Lower lobe of right lung (tissue), 2 donors: ENCODE measurements at places on chromosomes 7 and 10.

GRCh38 chr7:44637788-44638594 lies 31.6 kb downstream of the OGDH start:
- DNase-seq: no peak

DNA sequence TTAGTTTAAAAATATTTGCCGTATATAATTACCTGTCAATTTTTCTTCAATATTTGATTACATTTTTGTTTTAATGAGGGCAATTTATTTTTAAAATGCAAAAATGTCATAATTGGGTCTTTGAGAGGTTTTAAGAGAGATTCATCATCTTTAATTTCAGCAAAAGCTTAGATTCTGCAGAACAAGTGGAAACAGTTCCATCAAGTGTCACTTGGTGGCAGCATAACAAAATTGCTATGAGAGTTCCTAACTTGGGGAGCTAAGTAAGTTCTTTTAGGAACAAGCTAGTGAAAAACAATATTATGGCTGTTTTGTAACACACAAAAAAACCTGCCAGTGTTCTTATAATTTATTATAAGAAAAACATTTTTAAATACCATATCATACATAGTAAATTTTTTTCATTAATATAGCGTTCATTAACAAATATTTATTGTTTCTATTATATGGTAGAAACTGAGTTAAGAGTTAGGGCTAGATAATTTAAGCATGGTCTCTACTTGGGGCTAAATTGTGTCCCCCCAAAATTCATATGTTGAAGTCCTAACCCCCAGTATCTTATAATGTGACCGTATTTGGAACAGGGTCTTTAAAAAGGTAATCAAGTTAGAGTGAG lies 155.2 kb downstream of the MAGI2 start:
- no peak for DNase-seq

DNA sequence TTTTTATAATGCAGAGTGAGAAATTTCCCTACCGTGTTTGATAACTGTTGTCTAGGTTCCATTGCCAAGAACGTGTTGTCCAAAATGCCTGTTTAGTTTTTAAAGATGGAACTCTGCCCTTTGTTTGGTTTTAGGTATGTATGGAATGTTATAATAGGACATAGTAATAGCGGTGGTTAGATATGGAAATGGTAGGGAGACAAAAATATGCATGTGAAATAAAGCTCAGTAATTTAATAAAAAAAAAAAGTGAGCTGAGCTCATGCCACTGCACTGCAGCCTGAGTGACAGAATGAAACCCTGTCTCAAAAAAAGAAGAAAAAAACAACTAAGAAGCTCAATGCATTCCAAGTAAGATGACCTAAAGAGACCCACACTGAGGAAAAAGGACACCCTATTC lies 72.9 kb downstream of the ZNF783 start:
- no peak for DNase-seq

DNA sequence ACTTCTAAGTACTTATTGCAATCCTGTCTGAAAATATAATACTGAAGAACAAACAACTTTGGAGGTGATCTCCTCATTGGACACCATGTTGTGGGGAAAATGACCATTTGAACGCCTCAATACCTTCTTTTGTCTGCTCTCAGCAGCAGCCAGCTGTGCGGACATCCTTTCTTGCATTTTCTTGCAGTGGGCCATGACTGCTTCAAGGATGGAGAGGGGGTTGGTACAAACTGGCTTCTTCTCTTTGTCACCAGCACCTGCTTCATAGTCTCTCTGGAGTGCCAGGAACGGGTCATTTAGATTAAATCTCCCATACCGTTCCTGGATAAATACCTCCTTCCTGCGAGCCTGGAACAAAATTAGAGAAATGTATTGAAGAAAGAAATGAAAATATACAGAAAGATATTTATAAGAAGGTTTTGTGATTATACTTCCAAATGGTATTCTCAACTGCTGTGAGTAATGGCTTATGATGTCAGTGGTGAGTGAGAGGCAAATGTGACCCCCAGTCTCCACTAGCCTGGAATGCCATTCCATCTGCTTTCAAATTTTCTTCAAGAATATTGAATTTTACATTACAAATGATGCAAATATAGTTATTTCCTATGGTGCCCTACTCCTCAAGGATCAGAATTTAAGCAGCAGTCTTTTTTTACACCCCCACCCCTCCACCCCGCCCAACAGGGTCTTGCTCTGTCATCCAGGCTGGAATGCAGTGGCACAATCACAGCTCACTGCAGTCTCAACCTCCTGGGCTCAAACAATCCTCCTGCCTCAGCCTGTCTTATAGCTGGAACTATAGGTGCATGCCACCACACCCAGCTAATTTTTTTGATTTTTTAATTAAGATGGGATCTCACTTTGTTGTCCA lies 62.4 kb downstream of the CTTNBP2 start:
- no peak for DNase-seq

DNA sequence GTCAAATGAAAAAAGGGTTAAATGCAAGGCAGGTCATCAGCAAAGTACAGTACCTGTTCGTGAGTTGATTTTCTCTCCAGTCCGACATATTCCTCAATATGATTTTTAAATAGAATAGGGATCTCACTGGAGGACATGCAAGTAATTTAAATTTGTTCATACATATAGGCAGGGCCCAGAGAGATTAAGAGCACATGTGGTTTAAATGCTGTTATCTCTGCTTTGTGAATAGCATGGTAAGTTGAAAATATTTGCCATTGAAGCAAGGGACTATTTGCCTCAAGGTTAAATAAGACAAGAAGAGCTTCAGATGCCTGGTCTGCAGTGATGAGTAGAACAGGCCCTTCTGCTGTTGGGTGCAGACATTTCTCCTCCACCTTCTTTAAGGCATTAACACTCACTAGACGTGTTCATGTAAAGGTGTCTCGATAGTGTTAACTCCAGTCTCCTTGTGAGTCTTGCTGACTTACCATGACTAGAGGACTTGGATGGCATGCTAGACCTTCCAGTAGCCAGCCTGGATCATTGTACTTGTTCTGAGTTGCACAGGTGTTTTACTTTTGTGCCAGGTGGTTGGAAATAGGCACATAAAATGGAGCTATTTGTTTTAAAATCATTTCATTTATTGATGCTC lies 15.6 kb upstream of the AKR1C3 start:
- DNase-seq: no peak

DNA sequence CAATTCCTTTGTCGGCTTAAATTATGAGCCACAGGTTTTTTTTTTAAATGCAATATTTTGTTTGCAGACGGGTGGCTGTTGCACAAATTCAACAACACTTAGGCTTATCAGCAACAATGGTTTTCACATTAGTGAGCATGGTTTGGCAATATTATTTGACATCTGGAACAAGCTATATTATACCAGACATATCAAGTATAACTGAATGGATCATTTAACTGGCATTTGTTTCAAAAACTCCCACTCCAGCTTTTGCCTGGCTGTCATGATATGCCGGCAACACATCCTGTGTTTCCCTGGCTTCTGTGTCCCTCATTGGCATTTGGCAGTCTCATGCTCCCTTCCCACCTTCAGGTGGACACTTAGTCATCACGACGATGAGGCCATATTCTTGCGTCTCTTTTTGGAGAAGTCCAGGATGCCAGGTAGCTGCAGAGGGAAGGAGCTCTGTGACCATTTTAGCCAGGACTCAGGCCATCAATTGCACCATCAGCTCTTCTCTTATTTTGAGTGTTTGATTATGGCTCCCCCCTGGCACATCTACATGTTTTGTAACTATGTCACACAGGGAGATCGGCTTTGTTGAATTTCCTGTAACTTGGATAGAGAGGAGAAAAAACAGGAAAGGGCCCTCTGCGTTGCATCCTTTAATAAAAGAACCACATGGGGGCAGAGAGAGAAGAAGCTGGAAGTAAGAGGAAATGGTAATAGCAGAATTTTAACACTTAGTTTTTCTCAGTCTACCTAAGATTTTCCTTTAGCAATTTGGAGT lies 413.9 kb downstream of the LRMDA start:
- no peak for DNase-seq

GRCh38 chr7:47724335-47724982 lies 142.5 kb upstream of the TNS3 start:
- no peak for DNase-seq

GRCh38 chr10:95837356-95837776 lies 70.4 kb upstream of the CC2D2B start:
- DNase-seq: no peak

DNA sequence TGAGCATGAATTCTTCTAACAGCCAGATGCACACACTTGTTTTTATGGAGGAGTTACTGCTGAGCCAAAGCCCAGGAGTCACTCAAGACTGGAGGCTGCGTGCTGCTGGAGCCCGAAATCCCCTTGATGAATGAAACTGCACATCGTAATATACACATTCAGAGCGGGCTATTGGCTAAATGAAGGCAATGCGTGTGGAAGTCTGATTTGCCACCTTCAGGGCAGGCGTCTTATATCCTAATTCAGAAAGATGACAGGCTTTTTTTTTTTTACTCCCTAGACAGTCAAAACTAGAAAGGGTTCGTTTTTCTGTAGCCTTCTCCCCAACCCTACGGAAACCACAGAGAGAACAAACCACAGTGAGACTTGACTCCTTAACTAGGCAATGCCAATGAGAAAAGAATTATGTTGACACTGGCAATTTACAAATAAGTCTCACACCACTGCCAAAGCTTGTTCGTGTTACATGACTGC lies 227.2 kb upstream of the KLF14 start:
- no peak for DNase-seq

- DNase-seq: peak; percentile 20
Observed at GRCh38 chr7:157433628-157434027, 96.8 kb downstream of the DNAJB6 start.

DNA sequence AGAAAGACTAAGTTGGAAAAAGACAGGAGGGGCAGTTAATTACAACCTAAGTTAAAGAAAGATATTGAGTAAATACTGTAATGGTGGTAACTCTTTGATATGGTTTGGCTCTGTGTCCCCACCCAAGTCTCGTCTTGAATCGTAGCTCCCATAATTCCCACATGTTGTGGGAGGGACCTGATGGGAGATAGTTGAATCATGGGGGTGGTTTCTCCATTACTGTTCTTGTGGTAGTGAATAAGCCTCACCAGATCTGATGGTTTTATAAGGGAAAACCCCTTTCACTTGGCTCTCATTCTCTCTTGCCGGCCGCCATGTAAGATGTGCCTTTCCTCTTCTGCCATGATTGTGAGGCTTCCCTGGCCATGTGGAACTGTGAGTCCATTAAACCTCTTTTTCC lies 143.8 kb downstream of the GRK5 start:
- DNase-seq: no peak

DNA sequence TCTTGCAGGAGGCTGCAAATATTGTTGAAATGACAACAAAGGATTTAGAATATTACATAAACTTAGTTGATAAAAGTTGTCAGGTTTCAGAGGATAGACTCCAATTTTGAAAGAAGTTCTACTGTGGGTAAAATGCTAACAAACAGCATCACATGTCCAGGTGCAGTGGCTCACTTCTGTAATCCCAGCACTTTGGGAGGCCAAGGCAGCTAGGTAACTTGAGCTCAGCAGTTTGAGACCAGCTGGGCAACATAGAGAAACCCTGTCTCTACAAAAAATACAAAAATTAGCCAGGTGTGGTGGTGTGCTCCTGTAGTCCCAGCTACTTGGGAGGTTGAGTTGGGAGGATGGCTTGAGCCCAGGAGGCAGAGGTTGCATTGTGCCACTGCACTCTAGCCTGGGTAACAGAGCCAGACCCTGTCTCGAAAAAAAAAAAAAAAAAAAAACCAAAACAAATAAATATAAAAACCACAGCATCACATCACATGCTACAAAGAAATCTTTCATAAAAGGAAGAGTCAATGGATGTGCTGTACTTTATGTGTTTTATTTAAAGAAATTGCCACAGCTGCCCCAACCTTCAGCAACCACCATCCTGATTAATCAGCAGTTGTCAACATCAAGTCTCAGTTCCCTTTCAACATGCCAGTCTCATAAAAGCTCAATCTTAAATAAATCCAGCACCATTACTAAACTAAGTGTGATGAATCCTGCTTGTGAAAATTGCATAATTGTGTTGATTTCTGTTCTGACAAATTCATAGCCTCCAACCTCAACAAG lies 83.2 kb upstream of the MBL2 start:
- DNase-seq: no peak

DNA sequence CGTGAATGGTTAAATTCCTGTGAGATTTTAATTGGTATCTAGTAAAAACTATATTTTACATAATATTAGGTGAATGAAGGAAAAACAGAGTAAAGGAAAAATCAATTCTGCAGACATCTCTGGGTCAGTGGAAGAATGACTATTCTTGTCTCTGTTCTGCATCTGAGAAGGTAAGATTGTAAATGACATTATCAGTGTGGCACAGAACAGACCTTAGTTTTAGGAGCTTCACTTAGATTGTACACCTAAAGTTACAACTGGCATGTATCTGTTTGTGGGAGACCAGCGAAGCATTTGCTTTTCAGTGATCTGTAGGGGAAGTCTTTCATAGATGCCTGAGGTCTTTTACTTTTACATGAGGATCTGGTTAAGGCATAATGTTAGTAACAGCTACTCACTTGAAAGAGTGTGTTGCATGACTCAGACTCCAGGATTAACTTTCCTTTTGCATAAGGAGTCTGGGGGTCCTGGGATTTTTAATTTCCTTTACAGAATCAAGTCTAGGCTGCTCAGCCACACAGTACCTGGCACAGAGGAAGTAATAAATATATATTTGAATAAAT lies 56.2 kb downstream of the JMJD1C start:
- DNase-seq: no peak

DNA sequence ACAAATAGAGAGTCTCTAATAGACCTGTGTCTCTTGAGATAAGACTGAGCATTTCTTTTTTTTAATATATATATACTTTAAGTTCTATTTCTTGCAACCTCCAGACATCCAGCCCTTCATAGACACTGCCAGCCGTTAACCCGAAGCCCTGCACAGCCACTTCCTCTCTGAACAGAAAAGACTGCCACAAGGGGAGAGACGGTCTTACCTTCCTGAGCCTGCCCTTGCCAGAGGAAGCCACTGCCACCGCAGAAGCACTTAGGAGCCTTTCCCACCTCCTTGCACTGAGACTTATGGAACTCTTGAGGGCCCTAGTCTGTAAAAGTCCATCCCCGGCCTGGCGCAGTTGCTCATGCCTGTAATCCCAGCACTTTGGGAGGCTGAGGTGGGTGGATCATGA lies 31.8 kb upstream of the PRSS1 start:
- DNase-seq: peak; percentile 35

- DNase-seq: peak; percentile 87
Observed at GRCh38 chr7:28408960-28409715, 3.2 kb upstream of the CREB5 start.

DNA sequence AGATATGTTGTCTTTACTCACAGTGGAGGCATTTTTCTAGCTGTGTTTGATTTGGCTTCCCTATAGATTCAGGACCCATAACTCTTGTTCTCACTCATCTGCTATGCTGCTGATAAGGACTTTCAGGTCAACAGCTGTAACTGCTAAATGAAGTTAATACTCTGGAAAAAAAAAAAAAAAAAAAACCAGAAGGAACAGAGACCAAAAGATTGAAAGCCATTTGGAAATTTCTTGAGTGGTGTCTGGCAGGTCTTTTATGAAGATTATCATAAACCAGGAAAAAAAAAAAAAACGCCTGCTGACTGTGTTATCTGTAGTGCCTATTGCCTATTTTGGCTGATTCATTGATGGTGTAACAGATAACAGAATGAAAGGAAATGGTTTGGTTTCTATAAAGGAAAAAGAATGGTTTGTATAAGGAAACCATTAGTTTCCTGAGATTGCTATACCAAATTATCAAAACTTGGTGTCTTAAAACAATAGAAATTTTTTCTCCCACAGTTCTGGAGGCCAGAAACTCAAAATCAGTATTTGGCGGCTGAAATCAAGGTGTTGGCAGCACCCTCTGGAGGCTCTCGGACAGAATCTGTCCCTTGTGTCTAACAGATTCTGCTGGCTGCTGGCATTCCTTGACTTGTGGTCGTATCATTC lies 60.5 kb upstream of the BET1 start:
- no peak for DNase-seq

GRCh38 chr7:33941418-33941817 lies 36.1 kb downstream of the BMPER start:
- DNase-seq: no peak
